Activated CD4-positive, CD25-positive, alpha-beta regulatory T cell treated with anti-CD3 and anti-CD28 coated beads, Interleukin-2, amount 50 U/mL, for 72 hours (primary cell): ENCODE measurements at places on chromosomes 13 and 19.

DNA sequence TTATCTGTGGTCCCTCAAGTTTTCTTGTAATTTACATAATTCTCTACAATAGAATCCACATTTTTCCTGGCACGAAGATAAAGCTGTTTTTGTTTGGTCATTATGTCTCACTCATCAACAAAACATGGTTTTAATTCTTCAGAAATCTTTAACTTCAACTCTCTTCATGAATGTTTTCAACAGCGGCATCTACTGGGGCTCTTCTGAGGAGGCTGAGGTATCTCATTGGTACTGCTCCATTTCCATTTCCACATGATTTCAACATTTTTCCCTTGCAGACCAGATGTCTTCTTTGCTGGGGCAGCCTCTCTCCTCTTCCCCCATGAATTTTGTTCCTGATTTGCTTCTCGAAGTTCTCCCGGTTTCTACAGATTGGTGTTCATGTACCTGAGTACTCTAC lies 5.8 kb upstream of the KBTBD7 start:
- DNase-seq = no peak

DNA sequence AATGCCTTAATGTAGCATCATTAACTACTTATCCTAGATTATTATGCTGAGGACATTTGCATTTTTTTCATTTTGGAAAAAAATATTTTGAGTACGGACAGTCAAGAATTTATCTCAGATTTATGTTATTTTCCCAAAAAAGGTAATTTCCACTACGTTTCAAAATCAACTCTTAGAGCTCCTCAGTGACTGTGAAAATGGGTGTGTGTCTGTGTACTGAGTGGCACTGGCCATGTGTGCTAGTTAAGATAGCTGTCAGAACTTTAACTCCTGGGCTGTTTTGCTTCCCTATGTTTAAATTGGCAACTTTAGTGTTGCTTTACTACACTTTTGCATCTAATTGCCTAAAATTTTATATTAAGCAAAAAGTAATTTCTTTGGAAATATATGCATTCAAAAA lies 927.4 kb downstream of the EFNB2 start:
- no peak for DNase-seq

GRCh38 chr19:55304279-55304978 lies 20.6 kb downstream of the BRSK1 start:
- DNase-seq = no peak

GRCh38 chr19:54600212-54600611 lies 6.8 kb downstream of the LILRA1 start:
- no peak for DNase-seq

DNA sequence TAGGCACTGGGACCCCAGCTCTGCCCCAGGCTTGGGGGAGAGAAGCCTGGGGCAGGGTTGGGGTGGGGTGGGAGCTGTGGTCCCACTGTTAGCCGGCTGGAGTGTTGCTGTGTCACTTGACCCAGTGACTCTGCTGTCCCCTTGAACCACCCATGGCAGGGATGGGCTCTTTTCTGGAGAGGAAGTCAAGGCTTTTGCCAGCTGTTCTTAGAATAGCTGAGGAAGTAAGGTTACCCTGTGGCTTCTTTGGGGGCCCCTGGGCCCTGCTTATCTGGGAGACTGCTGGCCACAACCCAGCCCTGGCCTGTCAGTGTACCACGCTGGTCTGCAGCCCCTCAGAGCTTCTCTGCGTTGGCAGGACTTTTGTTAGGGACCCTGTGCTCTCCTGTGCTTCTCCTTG lies 9.1 kb downstream of the PNPLA6 start:
- DNase-seq = no peak

- DNase-seq = no peak
Measured at GRCh38 chr13:106597749-106598395, 29.9 kb upstream of the ARGLU1 start.

DNA sequence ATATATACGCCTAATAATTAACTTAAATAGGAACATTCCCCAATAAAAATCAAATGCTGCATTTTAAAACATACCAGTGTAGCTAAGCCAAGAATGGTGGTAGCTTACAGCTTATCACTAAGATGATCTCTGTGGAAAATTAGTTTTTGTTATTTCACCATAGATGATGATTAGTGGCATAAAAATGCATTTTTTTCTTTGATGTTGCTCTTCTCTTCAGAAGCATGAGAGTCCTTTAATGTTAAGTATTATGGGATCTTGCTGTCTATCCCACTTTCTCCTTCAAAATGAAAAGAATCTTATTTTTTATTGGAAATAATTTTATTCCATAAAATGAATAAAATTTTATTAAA lies 731.0 kb downstream of the SLITRK1 start:
- no peak for DNase-seq

DNA sequence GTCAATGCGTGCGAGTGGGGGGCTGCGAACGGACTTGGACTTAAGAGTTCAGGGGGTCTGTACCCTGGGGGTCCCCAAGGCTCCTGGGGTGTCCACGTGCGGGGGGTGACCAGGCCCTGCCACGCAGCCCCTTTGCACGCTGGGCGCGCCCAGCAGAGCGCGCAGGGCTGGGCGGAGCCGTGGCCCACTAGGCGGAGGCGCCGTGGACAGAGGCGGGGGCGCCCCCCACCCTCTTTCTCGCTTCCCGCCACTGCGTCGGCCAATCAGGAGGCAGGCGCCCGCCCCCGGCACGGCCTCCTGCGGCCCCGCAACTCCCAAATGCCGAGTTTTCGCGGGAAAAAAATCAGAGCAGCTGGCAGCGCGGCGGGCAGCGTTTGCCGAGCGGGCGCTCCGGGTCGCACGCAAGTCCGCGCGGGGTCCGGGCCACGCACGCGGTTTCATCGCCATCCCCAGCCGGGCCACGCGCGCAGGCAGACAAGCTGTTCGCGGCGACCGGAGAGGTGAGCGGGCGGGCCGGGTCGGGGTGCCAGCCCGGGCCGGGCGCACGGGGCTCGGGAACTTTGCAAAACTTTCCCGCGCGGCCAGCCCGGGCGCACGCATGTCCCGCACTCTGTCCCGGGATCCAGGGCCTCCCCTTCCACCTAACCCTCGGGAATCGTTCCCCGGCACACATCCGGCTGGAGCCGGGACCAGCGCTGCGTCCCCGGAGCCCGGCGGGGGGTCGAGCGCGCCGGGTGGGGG lies at the start of gene UHRF1:
Gene UHRF1, plus strand, starts transcription at position 346 of the 741 bp plus-strand sequence. CDS start 1,385 bp downstream, outside the sequence.
- peak; percentile 65 for DNase-seq

DNA sequence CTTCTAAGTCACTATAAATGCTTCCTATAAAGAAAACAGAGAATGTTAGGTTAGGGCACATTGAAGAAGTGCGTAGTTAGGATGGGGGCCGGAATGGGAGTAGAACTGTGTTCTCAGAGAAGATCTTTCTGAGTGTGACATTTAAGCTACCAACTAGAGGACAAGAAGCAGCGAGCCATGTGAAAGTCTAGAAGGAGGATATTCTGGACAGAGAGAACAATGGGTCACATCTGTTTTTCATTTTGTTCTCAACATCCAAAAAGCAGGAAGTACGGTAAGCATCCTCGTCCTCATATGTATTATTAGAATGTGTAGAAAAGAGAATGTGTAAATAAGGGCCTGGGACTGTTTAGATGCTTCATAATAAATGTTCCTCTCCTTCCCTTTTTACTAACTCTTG lies 44.5 kb upstream of the PARP4 start:
- no peak for DNase-seq

DNA sequence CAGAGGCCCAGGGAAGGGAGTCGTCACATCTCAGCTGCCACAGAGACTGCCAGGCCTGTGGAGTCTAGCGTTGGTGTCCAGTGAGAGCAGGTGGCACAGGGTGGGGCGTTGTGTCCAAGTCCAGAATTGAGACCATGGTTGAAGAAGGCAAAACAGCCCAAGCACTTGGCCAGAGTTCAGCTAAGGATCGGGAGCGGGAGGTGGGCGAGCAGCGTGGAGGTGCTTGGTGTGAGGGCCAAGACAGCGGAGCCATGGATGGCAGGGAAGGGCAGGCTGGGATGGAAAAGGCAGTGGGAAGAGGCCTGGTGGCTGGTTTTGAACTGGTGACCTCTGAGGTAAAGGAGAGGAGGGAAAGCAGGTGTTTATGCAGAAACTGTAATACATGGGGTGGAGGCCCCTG lies 8.0 kb downstream of the IGFLR1 start:
- DNase-seq = no peak

- DNase-seq = no peak
Measured at GRCh38 chr13:101868585-101869469, 416.4 kb downstream of the ITGBL1 start.

- DNase-seq = no peak
Measured at GRCh38 chr13:49597043-49597641, 11.8 kb upstream of the RCBTB1 start.

DNA sequence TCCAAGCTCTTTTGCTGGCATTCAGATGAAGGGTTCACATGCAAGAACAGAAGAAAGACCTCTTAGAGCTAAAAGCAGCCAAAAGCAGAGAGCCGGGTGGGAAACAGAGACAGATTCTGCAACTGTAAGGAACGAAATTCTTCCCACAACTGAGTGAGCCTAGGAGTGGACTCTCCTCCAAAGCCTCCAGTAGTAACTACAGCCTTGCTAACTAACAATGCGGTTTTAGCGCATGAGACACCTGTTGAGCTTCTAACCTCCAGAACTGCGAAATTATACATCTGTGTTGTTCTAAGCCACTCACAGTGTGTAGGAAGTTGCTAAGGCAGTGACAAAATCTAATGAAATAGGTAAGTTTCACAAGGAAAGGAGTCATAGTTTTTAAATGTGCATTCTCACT lies 98.1 kb upstream of the SLITRK1 start:
- DNase-seq = no peak

DNA sequence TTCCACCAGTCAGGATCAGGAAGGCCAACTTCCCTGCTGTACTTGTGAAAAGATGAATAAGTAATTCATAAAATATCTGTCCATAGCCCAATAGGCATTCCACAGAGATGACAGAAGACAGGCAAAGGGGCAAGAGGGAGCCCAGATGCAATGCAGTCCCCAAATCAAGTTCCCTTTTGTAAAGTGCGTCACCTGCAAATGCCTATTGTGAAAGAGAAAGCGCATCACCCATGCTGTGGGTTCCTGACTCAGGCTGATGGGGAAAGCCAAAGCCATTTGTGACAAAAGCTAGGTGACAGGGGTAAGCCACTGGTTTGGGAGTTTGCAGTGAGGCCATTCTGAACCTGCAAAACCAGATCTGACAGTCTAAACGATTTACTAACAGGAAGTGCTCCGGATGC lies 157.5 kb upstream of the ZNF536 start:
- no peak for DNase-seq

DNA sequence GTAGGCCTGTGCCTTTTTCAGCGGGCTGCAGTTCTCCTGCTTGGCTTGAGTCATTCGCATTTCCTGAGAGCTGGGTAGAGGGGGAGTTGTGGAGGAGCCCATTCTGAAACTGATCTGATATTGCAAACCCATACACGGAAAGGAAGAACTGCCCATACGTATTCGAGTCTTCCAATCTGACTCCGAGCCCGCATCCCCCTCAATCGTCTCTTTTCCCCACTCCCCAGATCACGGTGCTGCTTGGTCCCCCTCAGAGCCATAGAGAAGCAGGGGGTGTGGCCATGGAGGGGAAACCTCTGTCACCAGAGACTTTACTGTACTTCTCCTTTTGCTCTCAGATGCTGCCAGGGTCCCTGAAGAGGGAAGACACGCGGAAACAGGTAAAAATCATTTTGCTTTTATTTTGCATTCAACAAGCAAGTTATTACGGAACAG lies at the start of gene CD22:
Gene CD22, plus strand, starts transcription at position 337 of the 435 bp plus-strand sequence. CDS start 2,854 bp downstream, outside the sequence.
- DNase-seq = no peak

- no peak for DNase-seq
Measured at GRCh38 chr13:24063281-24063877, 97.1 kb upstream of the SPATA13 start.

DNA sequence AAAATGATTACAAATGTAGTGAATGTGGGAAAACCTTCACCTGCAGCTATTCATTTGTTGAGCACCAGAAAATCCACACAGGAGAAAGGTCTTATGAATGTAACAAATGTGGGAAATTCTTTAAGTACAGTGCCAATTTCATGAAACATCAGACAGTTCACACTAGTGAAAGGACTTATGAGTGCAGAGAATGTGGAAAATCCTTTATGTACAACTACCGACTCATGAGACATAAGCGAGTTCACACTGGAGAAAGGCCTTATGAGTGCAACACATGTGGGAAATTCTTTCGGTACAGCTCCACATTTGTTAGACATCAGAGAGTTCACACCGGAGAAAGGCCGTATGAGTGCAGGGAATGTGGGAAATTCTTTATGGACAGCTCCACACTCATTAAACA lies 9.2 kb downstream of the ZNF548 start:
- no peak for DNase-seq

DNA sequence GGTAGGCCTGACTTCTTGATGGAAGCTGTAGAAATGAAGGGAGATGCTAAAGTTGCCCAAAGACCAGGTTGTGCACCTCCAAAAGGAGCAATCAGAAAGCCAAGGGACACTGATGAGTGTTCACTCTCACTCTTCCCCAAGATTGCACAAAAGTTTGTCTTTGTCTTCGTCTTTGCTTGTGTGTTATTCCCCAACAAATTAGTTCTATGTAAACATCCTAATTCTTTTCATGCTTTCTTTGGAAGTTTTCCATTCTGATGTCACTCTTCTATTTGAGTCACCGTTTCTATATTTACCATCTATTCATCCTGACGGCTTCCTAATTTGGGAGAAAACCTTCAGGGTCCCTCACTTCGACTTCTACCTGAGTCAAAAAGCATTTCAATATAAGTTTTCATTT lies 3.7 kb upstream of the TMEM272 start:
- no peak for DNase-seq

DNA sequence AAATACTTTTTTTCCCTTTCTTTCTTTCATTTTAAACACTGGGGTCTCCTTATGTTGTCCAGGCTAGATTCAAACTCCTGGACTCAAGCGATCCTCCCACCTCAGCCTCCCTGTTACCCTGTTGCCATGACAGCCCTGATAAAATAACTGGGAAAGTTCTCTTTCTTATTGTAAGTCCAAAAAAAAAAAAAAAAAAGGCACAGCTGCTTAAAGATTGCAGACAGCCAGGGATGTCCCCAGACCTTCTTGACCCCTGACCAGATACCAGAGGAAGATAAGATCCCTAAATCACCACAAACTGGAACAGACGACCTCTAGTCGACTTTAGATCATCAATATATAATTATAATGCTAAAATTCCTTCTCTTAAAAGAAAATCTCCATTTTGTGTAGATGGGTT lies 1.1 kb upstream of the MVB12A start:
- DNase-seq = no peak

DNA sequence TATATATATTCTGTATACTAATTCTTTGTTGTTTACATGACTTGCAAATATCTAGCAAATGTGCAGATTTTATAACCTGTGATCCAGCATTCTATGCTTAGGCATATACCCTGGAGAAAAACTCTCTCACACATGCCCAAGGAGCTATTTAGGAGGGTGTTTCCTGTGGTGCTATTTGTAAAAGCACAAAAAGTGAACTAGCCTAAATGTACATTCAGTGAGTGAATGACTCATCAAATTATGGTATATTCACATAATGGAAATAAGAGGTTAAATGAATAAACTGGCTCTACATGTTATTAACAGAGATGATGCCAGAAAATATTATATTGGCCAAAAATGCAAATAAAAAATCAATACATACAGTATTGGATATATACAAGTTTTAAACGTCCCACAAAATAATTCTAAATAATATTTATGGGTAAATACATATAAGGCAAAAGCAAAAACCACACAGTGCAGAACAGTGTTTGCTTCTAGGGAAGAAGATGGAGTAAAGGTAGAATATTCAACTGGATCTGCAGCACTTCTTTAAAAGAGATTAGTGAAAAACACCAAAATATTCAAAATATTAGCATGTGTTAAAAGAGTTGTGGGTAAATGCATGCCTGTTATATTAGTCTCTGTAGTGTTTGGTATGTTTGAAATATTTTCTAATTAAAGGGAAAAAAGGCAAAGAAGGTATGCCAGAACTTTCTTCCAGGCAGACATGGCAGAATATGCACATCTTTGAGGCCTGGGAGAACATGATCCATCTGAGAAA lies 344.7 kb downstream of the KLF5 start:
- no peak for DNase-seq
